Effector memory CD4-positive, alpha-beta T cell (primary cell): ENCODE measurements at places on chromosomes 3 and 15.

DNA sequence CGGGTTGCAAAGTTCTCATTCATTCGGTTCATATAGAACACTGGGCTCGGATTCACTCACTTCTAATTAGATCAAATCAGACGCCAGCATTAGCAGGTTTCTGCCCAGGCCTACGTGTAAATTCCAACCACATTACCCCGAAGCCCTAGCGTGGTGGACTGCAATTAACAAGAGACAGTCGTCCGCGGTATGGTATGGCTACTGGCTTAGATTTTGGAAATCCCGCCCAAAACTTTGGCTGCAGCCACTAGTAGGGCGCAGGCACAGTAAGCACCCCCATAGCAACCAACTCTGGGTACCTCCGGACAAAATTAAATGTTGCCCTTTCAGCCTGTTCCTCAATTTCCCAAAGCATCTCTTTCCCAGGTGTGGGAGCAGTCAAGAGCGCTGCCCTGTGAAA is 771 bp downstream of the RARRES1 start:
- DNase-seq = no peak

- DNase-seq = no peak
Measured at GRCh38 chr3:142963516-142964448, at the start of gene PAQR9. TSS of gene PAQR9 (minus strand) at chr3:142963674. CDS start at chr3:142963336, 338 bp downstream.

DNA sequence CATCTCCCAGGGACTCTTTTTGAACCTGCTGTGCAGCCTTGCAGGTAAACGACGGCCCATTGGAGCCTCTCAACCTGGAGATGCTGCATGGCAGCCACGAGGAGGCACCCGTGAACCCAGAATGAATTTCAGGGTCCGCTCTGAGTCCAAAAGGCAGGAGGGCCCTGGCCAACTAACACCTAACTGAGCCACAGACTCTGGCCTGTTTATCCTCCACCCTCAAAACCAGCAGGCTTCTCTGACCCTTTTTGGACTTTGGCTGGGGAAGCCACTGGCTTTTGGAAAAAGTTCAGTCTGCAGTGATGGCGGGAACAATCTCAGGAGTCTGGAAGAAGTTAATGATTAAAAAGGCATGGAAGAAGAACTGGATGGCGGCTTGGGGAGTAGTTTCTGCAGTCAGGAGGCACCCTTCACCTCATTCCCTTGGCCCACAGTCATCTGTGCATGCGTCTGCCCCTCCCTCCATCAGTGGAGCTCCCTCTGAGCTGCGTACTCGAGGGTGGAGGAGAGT is 4.1 kb downstream of the PXYLP1 start:
- DNase-seq = no peak

DNA sequence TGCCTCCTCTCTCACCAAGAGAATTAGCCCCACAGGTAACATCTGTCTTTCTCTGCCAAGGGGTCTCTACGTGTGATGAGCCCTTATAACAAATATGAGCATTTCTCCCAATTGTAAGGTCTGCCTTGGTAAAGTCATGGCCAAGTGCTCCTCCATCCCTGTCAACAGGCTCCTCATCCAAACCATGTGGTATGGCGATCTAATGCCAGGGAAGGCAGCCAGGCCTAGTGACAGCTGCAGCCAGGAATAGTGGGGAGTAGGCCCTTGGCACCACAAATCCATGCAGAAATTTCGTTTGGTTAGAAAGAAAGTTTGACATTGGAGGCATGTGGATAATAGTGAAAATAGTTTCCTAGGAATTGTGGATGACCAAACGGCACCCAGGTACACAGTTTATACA is 4.7 kb upstream of the LRTM1 start:
- no peak for DNase-seq

GRCh38 chr3:10164546-10165393 is at the start of gene IRAK2:
TSS of gene IRAK2 (plus strand) at chr3:10164919. CDS start at chr3:10164955, 36 bp downstream.
- DNase-seq = peak; percentile 29

- DNase-seq = no peak
Measured at GRCh38 chr15:93703092-93703739, 528.1 kb upstream of the MCTP2 start.

DNA sequence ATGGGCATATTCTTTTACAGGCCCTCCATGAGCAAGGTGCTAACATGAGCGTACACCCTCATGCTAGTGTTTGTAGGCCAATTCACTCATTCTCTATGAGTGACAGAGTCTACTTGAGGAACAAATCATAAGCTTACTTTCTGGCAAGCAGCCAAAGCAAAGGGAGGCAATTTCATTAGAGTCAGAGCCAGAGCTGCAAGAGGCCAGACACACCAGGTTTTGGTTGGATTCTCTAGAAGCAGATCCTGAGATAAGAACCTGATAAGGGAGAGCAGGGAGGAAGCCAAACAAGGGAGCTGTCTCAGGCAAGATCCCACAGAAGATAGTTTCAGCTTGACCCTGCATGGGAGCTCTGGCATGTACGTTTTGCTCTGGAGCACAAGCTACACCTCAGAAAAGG is 214.1 kb upstream of the CTNNB1 start:
- no peak for DNase-seq

DNA sequence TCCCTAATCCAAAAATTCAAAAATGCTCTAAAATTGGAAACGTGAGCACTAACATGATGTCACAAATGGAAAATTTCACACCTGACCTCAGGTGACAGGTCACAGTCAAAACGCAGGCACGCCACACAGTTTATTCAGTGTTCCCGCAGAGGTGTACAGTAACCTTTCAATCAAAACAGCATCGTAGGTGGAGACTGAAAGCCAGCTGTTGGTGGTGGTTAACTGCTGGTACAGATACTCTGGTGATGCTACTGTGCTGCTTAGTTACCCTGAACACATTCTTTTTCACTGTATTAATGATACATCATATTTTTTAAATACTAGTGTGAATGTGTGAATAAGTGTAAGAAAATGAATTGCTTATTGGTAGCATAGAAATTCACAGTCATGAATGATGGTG is 23.8 kb downstream of the RAB11A start:
- DNase-seq = no peak

DNA sequence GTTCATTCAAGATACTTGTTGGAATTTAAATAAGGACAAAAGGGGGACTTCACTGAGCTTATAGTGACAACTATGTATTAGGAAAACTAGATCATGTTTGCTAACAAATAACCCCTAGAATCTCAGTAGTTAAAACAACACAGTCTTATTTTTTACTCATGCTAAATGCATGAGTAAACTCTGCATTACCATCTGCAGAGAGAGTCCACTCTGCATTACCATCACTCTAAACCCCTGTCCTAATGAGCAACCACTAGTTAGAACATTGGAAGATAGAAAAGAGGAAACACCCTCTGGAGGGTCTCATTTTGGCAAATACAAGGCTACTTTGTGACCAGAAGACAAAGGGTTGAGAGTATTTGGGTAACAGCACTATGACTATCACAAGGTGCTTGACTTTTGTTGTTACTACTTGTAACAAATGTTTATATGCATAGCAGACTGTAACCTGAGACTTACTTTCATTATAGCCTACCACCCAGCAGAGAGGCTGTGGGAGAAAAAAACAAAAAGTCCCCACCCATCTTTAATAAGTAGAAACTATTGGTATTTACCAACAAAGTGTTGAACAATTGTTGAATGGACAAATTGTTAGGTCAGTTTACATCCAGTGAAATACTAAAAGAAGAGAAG is 99.1 kb downstream of the OXSM start:
- no peak for DNase-seq

GRCh38 chr3:197376020-197376419 is 77.6 kb upstream of the DLG1 start:
- DNase-seq = no peak

DNA sequence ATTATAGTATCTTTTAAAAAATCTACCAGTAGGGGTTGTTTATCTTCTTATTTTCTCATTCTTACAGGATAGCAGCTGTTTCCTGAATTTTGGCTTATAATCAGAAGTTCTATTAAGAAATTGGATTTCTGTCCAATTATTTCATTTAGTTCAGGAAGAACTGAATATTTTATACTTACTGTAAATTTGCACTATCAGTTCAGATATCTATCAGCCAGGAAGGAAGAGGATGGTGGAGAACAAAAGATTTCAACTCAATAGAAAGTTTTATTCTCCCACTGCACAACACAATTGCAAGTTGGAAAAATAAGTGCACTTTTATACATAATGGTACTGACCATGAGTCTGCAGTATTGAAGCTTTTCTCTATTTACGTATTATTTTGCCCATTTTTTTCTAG is 400.9 kb downstream of the PLOD2 start:
- DNase-seq = no peak

GRCh38 chr3:16058521-16058920 is 116.0 kb upstream of the GALNT15 start:
- DNase-seq = no peak

DNA sequence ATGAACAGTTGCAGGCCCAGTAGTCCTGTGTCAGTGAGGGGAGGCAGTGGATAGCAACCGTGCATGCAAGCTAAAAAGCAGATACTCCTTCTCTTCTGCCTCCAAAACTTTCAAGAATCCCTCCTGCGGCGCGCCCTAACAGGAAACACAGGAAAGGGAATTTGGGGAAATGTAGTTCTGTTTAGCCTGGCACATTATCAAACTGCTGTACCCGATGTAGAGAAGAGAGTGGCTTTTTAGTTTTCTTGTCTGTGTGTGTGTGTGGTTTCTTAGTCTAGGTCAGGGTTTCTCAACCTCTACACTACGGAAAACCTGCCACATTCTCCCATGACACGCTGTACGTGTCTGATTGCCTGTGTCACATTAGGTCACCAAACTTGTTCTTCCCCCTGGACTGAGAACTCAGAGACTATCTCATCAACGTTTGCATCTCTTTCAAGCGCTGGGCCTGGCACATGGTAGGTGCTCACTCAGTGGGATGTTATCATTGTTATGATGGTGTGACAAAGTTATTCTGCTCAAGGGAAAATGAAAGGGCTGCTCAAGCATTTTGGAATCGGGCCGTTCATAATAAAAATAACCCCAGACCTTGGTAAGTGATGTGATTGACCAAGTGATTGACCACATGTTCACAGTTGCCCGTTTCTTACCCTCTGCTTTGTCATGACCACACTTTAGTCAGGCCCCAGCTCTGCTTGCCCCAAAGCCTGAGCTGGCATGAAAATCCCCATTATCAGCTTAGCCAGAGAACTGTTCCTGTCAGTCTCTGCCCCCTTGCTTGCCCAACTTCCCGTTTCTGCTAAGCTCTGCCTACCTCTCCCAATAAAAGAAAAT is 33.2 kb downstream of the TM4SF4 start:
- no peak for DNase-seq

- no peak for DNase-seq
Measured at GRCh38 chr3:104438706-104439105, 928.0 kb upstream of the ALCAM start.

GRCh38 chr15:91335702-91336101 is 235.6 kb downstream of the SV2B start:
- DNase-seq = no peak

DNA sequence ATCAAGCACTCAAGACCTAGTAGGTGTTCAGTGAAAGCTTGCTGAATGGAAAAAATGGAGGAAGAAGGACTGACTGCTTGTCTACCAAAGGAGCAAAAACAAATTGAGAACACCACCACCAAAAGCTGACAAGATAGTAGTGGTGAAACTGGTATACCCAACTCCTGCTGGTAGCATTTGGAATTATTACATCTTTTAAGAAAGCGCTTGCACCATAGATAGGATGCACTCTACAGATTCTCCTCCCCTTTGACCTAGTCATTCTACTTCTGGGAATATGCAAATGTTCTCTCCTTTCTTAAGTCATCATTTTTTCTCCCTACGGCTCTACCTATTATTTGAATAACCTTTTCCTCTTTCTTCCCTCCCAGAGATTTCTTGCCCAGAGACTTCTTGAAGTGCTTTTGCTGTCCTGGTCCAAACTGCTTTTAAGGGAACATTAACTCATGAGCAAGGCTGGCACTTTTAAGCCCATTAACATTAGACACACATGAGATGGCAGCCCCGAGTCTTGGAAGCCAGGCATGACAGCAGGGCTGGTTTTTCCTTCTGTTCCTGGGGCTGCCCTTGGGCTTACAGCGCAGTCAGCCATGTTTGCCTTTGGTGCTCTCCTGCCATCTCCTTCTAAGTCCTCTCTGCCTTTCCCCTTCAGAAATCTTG is 75.0 kb upstream of the TLE3 start:
- no peak for DNase-seq

- no peak for DNase-seq
Measured at GRCh38 chr3:38960953-38961622, 90.7 kb downstream of the SCN11A start.

- DNase-seq = no peak
Measured at GRCh38 chr3:111335512-111336303, 206.3 kb upstream of the CD96 start.

DNA sequence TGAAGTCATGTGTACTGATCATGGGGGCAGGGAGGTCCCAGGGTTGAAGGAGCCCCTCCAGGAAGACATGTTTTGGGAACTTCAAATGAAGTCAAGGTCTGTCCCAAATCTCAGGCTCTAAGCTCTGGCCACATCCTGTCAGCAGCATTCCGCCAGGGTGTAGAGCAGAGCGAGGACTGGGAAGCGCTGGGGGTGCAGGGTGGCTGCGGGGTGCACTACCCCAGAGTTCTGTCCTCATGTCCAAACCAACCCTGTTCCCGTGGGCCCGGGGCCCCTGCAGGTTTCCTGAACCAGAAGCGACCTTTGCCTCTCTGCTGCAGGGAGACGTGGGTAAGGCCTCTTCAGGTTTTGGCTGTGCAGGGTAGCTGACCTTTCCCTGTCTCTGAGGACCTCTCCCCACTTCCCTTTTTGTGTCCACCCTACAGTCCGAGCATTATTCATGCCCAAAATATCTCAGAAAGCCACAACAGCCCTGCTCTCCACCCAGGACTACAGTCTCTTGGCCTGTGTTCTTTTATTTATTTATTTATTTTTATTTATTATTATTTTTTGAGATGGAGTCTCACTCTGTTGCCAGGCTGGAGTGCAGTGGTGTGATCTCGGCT is 26.6 kb upstream of the FLNB start:
- no peak for DNase-seq

DNA sequence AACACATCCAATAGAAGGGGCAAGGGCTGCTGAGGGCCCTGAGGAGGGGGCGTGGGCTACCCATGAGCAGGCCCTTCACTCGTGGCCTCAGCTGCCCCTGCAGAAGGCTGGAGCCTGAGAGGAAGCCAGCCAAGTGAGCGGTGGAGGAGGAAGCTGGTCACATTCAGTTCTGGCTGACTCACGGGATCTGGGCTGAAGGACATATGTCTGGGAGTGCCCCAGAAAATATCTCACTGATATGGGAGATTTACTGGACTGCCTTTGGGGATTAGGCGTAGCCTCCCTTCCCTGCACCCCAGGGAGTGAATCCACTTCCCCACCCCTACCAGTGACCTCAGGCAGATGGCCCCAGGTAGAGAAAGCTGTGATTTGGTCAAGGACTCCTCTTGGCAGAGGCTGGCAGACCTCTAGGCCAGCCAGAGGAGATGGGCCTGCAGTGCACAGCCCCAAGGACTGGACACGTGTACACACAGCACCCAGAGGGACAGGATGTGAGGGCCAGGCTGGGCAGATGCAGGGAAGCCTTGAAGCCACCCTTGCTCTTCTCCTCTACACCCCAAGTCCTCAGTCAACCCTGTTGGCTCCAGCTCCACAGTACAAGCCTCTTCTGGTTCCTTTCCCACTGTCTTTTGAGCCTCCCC is 14.2 kb upstream of the ANKDD1A start:
- DNase-seq = no peak

- DNase-seq = no peak
Measured at GRCh38 chr3:124952282-124952855, 17.8 kb upstream of the MUC13 start.

GRCh38 chr3:12810013-12810780 is 13.7 kb downstream of the CAND2 start:
- peak; percentile 93 for DNase-seq

- DNase-seq = no peak
Measured at GRCh38 chr15:96253006-96253747, 77.3 kb upstream of the NR2F2 start.

- DNase-seq = no peak
Measured at GRCh38 chr3:129555616-129556357, 12.8 kb downstream of the H1-8 start.
